Right kidney (tissue), 9 donors: ENCODE measurements at places on chromosomes 4 and X.
A peak's percentile ranks its signal among the peaks of the same experiment; 100 is the strongest.

DNA sequence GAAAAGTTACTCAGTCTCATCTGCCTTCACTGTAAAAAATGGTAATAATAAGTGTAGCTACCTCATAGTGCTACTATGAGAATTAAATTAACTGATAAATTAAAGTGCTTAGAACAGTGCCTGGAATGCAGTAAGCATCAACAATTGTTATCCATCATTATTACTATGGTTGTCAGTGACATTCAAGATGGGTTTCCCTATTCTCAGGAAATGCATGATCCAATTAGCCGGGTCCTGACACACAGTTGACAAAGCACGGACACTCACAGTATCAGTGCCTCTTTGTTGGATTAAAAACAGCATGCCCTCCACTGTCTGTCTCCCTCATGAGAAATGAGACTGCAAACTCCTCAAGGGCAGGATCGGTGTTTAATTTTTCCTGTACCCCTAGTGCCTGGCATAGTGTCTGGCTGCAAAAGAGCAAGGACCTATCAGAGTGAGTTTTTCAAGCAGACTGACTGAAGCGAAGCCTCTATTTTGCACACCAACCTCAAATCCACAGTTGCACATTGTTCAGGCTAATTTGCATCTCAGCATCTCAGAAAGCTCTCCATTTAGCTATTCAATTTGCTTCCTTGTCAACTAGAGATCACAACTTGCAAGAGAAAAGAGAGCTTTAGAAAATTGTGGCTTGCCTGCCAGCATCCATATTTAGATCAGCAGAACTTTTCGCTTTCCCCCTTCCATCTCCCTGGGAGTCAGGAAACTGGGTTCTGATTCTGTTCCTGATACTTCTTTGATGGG, 122.9 kb downstream of the LDB2 start:
- no peak for DNase-seq

DNA sequence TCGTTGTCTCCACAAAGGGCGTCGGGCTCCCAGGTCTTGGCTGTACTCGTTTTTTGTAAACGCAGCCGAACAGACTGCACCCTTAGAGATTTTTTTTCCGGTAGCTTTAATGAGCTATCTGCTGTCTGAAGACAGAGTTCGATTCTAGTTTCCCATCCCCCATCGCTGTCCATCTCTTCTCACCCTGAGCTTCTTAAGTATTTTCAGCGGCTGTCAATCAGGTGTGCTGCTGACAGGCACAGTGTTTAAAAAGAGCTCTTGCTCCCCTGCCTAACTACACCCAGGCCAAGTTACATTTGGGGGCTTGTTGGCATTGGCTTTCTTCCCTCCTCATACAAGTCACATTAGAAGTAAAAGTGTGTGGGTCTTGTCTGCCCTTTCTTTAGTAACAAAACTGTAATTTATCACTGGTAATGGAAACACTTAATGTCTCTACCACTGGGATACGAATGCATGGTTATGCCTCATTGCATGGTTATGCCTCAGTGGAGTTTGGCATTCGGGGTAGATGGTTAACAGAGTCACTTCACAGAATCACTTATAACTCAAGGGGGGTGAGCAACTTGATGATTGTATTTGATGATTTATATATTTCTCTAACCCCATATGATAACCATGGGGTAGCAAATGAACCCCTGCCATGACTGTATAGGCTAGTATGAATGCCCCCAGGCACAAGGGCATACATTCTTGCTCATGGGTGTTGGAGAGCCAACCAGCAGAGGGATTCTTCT, 1.4 kb upstream of the ARHGAP6 start:
- peak; percentile 33 for DNase-seq

DNA sequence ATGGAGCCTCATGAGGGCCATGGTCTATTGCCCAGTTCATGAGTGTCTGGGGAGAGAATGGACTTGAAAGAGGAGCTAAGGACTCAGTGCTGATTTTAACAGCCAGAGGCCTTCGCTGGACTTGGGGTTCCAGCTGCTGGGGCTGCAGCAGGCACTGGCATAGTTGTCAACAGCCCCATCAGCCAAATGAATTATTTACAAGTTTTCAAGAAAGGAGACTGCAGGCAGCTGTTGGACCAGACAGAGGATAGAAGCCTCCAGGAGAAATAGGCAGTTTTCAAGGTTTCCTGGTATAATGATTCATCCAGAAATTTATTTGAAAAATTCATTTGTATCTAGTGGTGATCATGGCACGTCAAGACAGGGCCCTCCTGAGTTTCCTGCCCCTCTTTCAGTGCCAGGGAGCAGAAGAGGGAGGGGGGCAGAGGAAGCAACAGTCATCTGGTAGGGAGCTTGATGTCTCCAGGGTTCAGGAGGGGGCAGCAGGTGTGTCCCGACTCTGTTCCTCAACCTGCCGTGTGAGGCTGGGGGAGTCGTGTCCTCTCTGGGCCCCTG, 63.1 kb upstream of the GPR78 start:
- no peak for DNase-seq

DNA sequence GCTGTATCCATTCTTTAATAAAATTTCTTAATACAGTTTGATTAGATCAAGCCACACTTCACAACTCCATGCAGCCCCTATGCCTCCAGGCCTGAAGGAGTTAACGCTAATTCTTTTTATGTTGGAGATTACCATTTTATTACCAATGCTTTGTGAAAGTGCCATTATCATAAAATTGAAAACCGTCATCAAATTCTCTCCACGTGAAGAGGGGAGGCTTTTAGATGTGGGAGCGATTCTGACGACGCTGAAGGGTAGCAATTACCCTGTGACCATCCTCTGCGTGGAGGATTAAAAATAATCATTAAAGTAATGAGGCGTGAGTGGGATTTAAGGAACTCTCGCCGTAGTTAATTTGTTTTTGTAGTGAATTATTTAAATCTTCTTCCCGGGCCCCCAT, 278.8 kb downstream of the CRLF2 start:
- DNase-seq = no peak

- DNase-seq = no peak
These were observed 90.4 kb downstream of the ARHGAP6 start for GRCh38 chrX:11575332-11575731.

- DNase-seq = no peak
These were observed 191.5 kb upstream of the NR3C2 start for GRCh38 chr4:148633720-148634119.

DNA sequence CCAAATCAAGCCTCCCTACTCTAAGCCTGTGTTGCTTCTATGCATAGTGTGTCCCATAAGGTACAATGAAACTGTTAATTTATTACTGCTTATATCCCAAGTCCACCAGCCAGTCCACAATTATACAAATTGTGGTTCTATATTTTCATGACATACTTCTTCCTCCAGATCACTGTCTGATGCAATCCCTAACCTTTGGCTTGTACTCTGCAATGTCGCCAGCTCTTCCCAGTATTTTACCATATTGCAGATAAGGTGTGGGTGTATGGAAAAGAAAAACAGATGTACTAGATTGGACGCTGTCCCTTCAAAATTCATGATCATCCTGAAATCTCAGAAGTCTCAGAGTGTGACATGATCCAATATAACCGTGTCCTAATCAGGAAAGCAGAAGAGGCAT, 286.2 kb downstream of the GASK1B start:
- no peak for DNase-seq

- no peak for DNase-seq
These were observed 72.1 kb upstream of the ETNPPL start for GRCh38 chr4:108834835-108835384.

DNA sequence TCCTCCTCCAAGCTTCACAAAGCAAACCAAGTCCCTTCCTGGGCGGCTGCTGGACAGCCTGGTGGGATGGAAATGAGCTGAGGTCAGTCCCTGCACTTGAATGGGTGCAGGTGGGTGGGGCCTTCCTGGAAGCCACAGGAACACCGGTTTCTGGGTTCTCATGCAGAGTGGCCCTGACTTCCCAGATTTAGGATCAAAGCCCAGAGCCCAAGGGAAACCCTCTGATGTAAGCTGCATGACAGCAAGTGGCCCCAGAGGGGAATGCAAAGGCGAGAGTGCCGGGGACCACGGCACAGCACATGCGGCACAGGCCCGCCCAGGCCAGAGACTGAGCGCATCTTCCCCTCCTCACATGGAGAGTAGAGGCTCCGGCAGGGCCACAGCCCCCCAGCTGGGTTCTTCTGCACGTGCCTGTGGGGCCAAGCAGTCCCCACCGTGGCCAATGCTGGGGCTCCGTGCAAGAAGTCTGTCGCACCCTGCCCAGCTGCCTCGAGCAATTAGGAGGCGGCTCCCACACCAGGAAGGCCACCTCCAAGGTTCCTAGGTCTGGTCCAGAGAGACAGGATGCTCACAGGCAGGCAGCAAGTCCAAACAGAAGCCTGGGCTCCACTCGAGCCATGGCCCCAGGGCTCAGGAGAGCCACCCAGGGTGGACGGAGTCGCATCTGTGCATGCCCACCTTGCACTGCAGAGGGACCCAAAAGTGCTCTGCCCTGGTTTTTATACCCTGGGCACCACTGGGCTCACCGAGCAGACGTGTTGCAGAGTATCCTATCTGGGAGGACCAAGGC, 83.0 kb downstream of the HTRA3 start:
- DNase-seq = no peak

DNA sequence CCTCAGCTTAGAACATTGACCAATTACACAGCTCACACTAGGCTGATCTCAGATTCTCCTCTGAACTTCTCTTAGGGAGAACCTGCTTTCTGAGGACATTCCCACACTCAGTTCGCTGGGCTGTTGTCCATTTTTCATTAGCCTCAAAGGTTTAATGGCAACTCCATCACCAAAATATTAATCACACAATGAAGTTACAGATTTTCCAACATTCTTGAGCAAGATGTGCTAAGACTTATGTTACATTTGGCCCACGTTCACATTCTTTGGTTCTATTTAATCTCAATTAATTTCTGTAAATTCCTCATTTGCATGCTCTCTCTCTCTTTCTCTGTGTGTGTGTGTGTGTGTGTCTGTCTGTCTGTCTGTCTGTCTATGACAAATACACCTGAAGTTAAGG, 82.3 kb upstream of the EDNRA start:
- no peak for DNase-seq

DNA sequence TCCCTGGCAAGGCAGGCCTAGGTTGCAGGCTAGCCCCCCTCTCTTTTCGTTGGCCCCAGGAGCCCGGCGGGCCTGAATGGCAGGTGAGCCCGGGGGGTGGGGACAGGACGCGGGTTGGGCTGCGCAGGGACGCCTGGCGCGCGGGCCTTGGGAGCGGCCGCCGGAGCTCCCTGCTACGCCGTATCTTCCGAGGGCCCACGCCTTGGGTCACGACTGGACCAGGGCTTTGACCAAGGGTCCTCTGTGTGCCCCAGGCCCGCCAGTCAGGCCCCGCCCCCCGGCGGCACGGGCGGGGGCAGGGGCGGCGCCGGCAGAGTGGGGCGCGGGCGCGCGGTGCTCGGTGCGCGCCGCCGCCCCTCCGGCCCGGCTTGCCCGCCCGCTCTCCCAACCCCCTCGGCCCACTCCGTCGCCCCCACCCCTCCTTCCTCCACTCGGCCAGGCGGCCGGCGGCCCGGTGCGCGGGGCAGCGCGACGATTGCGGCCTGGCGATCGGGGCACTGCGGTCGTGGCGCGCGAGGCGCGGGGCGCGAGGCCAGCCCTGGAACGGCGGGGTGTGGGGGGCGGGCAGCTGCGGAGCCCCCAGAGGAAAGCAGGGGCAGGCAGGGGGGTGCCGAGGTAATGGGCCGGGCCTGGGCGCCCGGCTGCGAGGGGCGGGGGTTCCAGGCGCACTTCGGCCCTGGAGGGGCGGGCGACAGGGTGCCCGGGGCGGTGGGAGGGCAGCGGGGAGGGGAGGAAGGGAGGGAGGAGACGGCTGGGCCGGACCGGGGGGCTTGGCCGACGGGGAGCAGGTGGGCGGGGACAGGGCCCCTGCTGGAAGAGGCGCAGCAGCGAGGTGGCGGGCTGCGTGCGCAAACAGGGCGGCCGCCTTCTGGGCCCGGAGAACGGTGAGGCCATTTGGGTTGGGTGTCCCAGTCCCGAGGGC, at the start of gene PRRG3:
Gene PRRG3 (plus strand): TSS at position 798 of the 922 bp plus-strand sequence. CDS start 3,357 bp downstream, outside the sequence.
- peak; percentile 29 for DNase-seq

DNA sequence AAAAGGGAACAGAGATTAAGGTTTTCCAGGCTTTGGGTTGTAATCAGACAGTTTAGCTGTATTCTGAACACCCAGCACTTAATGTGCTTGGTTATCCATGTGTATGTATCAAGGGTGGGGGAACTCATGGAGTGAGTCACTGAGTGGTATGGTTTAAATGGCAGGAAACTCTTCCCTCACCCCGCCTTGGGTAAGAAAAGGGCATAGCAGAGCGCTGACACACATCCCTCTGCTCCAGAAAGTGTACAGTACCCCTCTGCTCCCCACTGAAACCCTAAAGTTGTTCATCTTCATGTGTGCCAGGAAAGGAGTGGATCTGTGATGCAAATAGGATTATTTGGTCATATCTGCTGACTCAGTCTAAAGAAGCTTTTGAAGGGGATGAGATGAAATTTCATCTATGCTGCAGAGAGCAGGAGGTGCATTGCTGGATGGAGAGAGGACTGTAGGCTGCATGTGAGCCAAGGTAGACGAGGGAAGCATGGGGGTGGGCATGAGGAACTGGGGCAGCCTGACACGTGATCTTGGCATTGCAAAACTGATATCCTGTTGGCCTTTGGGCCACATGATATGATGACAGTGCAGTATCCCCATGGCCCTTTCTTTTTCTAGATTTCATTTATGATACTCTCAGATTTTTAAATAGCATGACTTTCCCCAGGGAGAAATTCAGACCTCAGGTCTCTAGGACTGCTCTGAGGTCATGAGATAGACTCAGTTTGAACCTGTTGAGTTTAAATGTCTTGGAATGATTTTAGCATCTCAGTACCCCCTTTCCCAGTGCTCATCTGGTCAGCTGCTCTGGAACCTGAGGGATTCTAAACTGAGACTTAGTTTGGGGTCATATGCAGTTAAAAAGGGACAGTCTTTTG, 84.8 kb downstream of the TMEM164 start:
- no peak for DNase-seq

GRCh38 chr4:71570492-71570891, 213.4 kb downstream of the GC start:
- no peak for DNase-seq
